Osteoblast (primary cell): ENCODE measurements at places on chromosomes 5 and 9. TPM values are rescaled to one million over a fixed set of nuclear protein-coding genes. Genes with fewer than 3 reads are reported as not detected.
A peak's percentile ranks its signal among the peaks of the same experiment; 100 is the strongest.

- no peak for DNase-seq
These were observed 21.0 kb upstream of the CDK7 start for GRCh38 chr5:69213513-69214215.

DNA sequence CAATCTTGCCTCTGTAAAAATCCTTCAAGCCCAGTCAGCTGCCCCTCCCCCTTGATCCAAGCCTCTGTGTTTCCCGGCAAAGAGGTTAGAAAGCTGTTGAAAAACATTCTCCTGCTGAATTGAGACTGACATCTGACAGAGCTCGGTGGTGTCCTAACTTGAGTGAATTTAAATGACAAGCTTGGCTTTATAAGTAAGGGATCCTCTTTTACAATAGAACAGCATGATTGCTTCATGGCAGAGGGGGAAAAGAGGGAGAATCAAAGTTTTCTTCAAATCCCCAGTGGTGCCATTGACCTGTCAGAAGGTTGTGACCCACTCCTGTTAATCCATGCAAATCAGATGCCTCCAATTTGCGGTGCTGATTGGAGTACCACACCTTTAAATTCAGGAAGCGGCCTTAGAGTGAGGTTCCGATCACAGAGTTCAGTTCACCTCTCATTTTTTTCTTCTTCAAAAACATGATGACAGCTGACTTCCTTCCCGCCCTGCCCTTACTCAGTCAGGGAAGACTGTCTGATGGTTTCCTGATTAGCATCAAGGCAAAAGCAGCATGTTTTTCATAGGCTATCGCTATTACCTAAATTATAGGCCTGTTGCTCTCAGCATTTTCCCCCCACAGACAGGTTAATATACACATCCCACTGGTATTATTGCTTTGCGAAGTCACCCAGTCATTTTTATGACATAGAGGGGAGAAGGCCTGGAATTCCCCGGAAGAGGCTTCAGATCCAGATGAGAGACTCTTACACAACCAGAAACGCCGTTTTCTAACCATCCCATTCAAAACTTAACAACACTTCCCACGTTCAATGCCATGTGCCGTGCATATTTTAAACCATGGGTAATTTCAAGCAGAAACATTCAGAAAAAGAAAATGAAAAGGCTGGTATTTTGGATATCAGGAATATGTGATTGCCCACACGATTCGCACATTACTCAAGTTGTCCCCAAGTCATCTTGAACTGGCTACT is 141.4 kb downstream of the EBF1 start:
- no peak for DNase-seq

GRCh38 chr5:172115541-172115982 is 72.5 kb downstream of the STK10 start:
- DNase-seq, result no peak

DNA sequence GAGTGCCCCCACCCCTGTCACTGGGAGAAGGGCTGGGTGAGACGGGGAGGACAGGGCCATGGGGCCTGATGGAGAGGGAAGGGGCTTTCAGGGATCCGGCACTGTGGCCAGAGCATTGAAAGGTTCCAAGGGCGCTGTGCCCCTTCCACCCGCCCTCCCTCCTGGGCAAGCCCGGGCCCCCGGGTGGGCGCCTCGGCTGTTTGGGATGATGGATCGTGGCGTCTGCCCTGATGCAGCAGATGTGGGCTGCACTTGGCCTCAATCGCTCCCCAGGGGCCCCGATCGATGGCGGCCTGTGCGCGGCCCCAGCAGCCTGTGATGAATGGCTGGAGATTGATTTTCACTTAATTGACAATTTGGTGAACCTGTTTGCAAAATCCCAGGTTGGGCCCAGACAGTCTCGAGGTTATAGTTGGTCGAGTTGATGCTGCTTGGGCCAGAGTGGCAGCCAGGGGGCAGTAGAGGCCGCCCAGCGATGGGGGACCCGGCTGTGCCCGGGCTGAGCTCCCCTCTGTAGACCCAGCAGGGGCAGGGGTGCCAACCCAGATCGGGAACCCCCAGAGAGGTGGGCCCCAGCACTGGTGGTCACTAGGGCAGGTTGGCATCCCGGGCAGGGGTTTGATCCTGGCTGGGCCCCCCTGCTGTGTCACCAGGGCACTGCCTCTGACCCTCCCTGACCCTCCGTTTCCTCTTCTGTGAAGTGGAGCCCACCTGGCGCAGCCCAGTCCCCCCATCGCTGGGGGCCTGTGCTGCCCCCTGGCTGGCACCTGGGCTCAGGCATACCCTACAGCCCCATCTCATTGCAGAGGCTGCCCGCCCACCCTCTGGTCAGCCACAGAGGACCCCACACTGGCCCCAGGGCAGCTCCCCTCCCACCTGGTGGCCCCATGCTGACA is 34.7 kb downstream of the LHX3 start:
- DNase-seq, result peak; percentile 95

GRCh38 chr9:83385317-83385716 is 152.9 kb downstream of the FRMD3 start:
- no peak for DNase-seq

DNA sequence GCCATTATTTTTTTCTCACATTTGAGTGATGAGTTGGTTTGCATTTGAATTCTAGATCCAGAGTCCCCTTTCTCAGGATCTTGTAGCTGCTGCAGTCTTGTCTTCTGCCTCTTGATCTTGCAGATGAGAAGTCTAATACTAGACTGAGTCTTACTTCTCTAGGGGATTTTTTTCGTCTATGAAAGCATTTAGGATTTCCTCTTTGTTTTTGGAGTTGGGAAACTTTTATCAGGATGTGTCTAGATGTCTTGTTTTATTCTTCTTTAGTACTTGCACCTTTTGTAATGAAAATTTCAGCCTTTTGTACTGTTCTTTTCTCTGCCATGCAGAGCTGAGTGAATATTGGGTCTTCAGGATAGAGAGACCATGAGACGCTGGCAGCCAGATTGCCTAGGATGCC is 65.4 kb downstream of the ZNF618 start:
- no peak for DNase-seq

- peak; percentile 38 for DNase-seq
These were observed 589.1 kb downstream of the MTRR start for GRCh38 chr5:8458038-8458383.

The CCL27 gene
- total RNA-seq, result 0.36 TPM in 1 of 2 replicates, not detected in the other

The C7 gene
- 0.36 and 0.88 TPM in 2 replicates for total RNA-seq

The FAM78A gene
- 0.36 and 0.59 TPM in 2 replicates for total RNA-seq

The TLE1 gene
- 9.0 and 10.6 TPM in 2 replicates for total RNA-seq

The SLC6A18 gene
- not detected in 2 replicates for total RNA-seq

The ENTR1 gene
- total RNA-seq, result 37.4 and 40.2 TPM in 2 replicates

The EFNA5 gene
- total RNA-seq, result 10.0 and 12.3 TPM in 2 replicates

The CFAP90 gene
- 0.59 and 1.1 TPM in 2 replicates for total RNA-seq
